ENCODE measurements at places on chromosomes 2 and 18.

GRCh38 chr2:203988500-203989260 is 52.1 kb downstream of the ICOS start:
- H3K36me3 ChIP-seq = no peaks in the 10 kb centered on the region
- no peak overlapping the region for H3K4me3 ChIP-seq
- no peak for DNase-seq
- H3K4me1 ChIP-seq = no peaks in the 10 kb centered on the region
- no peaks in the 10 kb centered on the region for H3K27me3 ChIP-seq

- no peak overlapping the region for H3K27ac ChIP-seq
- no peak for DNase-seq
- H3K4me3 ChIP-seq = no peak overlapping the region
- no peaks in the 10 kb centered on the region for H3K4me1 ChIP-seq
- no peaks in the 10 kb centered on the region for H3K36me3 ChIP-seq
- H3K27me3 ChIP-seq = no peaks in the 10 kb centered on the region
Measured at GRCh38 chr2:65537651-65538385, 105.4 kb upstream of the SPRED2 start.

- peaks cover 34% of the 10 kb centered on the region for H3K4me1 ChIP-seq
- no peak overlapping the region for H3K27ac ChIP-seq
- no peak for DNase-seq
Measured at GRCh38 chr2:42752314-42752713, 11.6 kb downstream of the OXER1 start.

DNA sequence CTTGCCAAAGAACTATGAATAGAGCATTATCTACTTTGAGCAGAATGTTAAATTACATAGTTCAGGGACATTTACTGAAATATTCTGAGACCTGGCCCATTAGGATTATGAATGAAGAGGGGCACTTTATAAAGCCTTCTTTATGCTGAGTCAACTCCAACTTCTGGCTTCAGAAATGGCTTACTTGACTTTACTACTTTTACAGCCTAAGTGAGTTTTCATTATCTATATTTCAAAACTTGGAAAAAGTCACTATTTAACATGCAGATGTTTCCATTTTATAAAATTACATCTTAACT is 37.7 kb downstream of the SESTD1 start:
- H3K4me1 ChIP-seq = peaks cover 4% of the 10 kb centered on the region
- H3K36me3 ChIP-seq = no peaks in the 10 kb centered on the region
- DNase-seq = no peak
- no peaks in the 10 kb centered on the region for H3K27me3 ChIP-seq

- no peak for DNase-seq
- H3K27me3 ChIP-seq = no peaks in the 10 kb centered on the region
- H3K4me3 ChIP-seq = no peak overlapping the region
Measured at GRCh38 chr2:33673937-33674336, 74.8 kb upstream of the FAM98A start.

DNA sequence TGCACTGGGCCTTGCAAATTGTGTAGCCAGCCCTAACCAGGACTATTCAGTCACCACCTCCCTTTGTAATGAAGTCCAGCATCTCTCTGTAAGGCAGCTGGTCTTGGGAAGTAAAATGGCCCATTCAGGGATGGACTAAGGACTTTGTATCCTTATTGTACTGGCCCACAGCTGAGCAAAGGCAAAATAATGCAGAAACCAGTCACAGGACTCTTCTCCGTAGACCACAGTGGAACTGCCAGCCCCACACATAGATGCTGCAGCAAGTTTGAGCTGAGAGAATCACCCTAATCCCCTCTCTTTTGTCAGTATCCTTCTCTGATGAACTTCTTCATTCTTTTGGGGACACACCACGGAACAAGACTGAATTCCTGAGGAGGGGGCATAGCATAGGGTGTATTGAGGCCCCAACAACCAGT is 73.6 kb upstream of the RTN4 start:
- peaks cover 22% of the 10 kb centered on the region for H3K4me1 ChIP-seq
- no peaks in the 10 kb centered on the region for H3K27me3 ChIP-seq
- no peak overlapping the region for H3K4me3 ChIP-seq

GRCh38 chr2:85838181-85838580 is 50.6 kb downstream of the ST3GAL5 start:
- no peaks in the 10 kb centered on the region for H3K4me1 ChIP-seq
- no peak for DNase-seq
- H3K36me3 ChIP-seq = peaks cover 13% of the 10 kb centered on the region
- H3K4me3 ChIP-seq = no peak overlapping the region
- H3K27ac ChIP-seq = no peak overlapping the region

DNA sequence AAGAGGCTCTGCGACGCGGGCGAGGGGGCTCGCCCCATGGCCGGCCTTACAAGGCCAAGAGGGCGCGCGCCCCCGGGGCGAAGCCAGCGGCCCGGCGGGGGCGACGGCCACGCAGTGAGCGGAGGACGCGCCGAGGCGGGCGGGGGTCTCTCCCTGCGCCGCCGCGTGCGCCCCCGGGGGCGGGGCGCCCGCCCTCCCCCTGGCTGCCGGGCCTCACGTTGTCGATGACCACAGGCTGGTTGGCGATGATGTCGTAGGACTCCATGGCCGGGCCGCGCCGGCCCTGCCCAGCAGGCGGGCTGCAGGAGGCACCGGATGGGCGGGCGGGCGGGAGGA is 250 bp downstream of the ACTR1B start:
- H3K27ac ChIP-seq = peak overlapping the region; percentile 98
- peaks cover 36% of the 10 kb centered on the region for H3K4me1 ChIP-seq
- peak overlapping the region; percentile 77 for H3K4me3 ChIP-seq
- H3K36me3 ChIP-seq = peaks cover 21% of the 10 kb centered on the region
- DNase-seq = no peak

- H3K27me3 ChIP-seq = peaks cover 6% of the 10 kb centered on the region
- no peak overlapping the region for H3K4me3 ChIP-seq
- no peak overlapping the region for H3K27ac ChIP-seq
- no peak for DNase-seq
- H3K4me1 ChIP-seq = no peaks in the 10 kb centered on the region
Measured at GRCh38 chr2:113061896-113062770, 3.1 kb downstream of the IL36RN start.

DNA sequence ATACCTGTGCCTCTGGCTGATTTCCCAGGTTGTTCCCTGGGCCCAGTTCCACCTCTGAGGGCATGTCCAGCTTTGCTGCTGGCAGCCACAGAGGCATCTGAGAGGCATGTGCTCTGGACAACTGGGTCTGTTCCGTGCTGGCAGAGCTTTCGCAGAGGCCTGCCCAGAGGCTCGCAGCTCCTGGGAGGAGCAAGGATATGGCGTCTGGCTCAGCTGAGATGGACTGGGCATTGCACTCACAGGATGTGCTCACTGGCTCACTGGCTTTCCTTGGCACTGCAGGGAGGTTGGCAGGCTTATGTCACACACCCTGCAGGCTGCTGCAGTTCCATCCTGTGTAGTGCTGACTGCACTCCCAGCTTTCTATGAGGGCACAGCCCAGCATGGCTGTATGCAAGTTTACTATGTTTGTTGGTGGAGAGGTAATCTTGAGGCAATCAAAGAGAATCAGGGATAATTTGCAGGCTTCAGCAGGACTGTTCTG is 172.3 kb downstream of the PRKCE start:
- no peak overlapping the region for H3K4me3 ChIP-seq
- H3K4me1 ChIP-seq = peaks cover 40% of the 10 kb centered on the region
- no peaks in the 10 kb centered on the region for H3K36me3 ChIP-seq

- H3K4me3 ChIP-seq = no peak overlapping the region
- no peak overlapping the region for H3K27ac ChIP-seq
- no peaks in the 10 kb centered on the region for H3K36me3 ChIP-seq
- no peaks in the 10 kb centered on the region for H3K27me3 ChIP-seq
- no peaks in the 10 kb centered on the region for H3K4me1 ChIP-seq
Measured at GRCh38 chr2:12642332-12642731, 74.4 kb upstream of the TRIB2 start.

DNA sequence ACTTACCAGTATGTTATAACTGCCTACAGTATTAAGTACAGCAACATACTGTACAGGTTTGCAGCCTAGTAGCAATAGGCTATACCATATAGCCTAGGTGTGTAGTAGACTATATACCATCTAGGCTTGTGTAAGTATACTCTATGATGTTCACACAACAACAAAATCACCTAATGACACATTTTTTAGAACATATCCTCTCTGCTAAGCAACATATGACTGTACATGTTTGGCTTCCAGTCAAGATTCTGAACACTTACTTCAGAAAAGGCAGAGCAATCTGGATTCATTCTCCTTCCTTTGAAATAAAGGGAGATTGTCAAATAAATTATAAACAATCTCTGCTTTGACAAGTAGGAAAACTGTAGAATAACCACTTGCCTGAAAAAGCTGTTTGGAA is 81.8 kb downstream of the EXOC6B start:
- no peak overlapping the region for H3K4me3 ChIP-seq
- H3K36me3 ChIP-seq = no peaks in the 10 kb centered on the region
- DNase-seq = no peak
- peaks cover 7% of the 10 kb centered on the region for H3K4me1 ChIP-seq
- no peaks in the 10 kb centered on the region for H3K27me3 ChIP-seq
- no peak overlapping the region for H3K27ac ChIP-seq

DNA sequence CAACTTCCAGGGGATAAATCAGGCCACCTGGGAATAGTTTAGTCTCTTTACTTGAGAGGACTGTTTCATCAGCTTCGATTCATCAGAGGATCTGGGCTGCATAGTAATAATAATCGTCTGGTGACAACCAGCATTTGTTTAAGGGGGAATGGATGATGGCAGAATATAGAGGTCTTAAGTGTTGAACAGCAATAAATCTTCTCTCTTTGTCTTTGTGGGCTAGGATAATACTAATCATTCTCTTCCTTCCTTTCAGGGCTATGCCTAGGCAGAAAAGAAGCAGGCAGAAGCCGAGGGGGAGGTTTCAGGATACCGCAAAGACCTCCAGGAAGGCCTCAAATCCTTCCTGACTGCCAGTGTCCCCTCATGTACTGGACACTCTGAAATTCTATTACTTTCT is 150.4 kb upstream of the GAREM1 start:
- H3K4me3 ChIP-seq = no peak overlapping the region
- no peak for DNase-seq
- no peak overlapping the region for H3K27ac ChIP-seq
- H3K4me1 ChIP-seq = no peaks in the 10 kb centered on the region

- no peaks in the 10 kb centered on the region for H3K36me3 ChIP-seq
- no peak overlapping the region for H3K4me3 ChIP-seq
- H3K4me1 ChIP-seq = no peaks in the 10 kb centered on the region
Measured at GRCh38 chr2:238709325-238710025, 138.4 kb upstream of the TWIST2 start.

GRCh38 chr2:57126410-57126809 is 920.2 kb upstream of the VRK2 start:
- H3K27ac ChIP-seq = no peak overlapping the region
- no peaks in the 10 kb centered on the region for H3K27me3 ChIP-seq
- H3K4me1 ChIP-seq = no peaks in the 10 kb centered on the region

DNA sequence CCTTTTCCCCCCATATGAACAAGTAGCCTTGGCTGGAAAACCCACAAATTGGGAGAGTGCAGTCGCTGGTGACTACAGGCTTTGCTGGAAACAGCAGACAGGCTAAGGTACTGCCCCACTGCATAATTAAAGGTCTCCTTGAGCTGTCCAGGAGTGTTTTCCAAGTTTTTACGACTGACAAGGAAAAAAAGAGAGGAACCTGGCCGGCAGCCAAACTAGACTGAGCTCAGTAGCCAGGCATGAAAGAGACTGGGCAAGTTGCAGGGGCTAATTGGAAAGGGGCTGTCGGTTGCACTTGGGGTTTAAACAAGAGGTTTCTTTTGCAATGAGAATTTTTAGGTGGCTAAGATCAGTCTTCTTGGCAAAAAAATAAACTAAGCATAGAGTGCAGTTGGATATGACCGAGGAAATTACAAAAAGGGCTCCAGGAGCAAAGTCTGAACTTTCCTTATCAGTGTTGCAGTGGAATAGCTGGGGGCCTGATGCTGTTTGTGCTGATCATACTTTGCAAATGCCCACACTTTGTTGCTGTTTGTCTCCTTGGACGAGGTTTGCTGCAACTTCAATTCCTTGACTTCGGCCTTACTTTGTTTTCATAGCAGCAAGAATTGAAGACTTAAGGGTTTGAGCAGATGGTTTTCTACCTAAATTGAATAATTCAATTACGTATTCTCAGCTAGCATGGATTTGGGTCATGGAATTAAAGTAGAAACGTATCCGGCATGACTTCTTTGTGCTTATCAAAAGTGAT is 2.1 kb downstream of the GULP1 start:
- peaks cover 38% of the 10 kb centered on the region for H3K4me1 ChIP-seq
- H3K36me3 ChIP-seq = no peaks in the 10 kb centered on the region
- no peaks in the 10 kb centered on the region for H3K27me3 ChIP-seq
- DNase-seq = peak; percentile 88
- H3K27ac ChIP-seq = peak overlapping the region; percentile 91
- peak overlapping the region; percentile 86 for H3K4me3 ChIP-seq

DNA sequence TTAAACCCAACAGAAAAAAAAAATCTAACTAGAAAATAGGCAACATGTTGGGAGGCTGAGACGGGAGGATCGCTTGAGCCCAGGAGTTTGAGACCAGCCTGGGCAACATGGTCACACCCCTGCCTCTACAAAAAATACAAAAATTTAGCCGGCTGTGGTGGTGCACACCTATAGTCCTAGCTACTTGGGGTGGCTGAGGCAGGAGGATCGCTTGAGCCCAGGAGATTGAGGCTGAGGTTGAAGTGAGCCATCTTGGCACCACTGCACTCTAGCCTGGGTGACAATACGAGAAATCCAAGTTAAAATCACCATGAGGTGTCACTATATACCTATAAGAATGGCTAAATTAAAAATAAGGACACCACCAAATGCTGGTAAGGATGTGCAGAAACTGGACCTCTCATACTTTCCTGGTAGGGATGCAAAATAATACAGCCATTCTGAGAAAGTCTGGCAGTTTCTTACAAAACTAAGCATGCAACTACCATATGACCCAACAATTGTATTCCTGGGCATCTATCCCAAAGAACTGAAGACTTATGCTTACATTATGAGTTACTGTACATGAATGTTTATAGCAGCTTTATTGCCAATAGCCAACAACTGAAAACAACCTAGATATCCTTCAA is 2.2 kb downstream of the SEPTIN10 start:
- no peak for DNase-seq
- H3K36me3 ChIP-seq = no peaks in the 10 kb centered on the region
- no peaks in the 10 kb centered on the region for H3K27me3 ChIP-seq
- H3K27ac ChIP-seq = no peak overlapping the region
- peak overlapping the region; percentile 84 for H3K4me3 ChIP-seq
- peaks cover 71% of the 10 kb centered on the region for H3K4me1 ChIP-seq

GRCh38 chr2:16124881-16125613 is 184.7 kb downstream of the MYCN start:
- no peaks in the 10 kb centered on the region for H3K36me3 ChIP-seq
- no peak overlapping the region for H3K27ac ChIP-seq
- H3K4me1 ChIP-seq = no peaks in the 10 kb centered on the region
- peaks cover 6% of the 10 kb centered on the region for H3K27me3 ChIP-seq

GRCh38 chr18:77131652-77132368 is 773 bp downstream of the MBP start:
- H3K36me3 ChIP-seq = no peaks in the 10 kb centered on the region
- H3K4me3 ChIP-seq = peak overlapping the region; percentile 99
- H3K4me1 ChIP-seq = peaks cover 66% of the 10 kb centered on the region
- peak overlapping the region; percentile 97 for H3K27ac ChIP-seq
- peak; percentile 87 for DNase-seq
